ENCODE measurements at places on chromosomes 3 and 15. TPM values are rescaled to one million over a fixed set of nuclear protein-coding genes. Genes with fewer than 3 reads are reported as not detected.

The LPCAT4 gene
- 46.8 TPM for total RNA-seq

The C3orf85 gene
- total RNA-seq = not detected

The UROC1 gene
- total RNA-seq = not detected

The MYLK gene
- 0.72 TPM for total RNA-seq

The PPP1R14D gene
- 0.55 TPM for total RNA-seq

The SERPINI2 gene
- not detected for total RNA-seq

The CCR2 gene
- total RNA-seq = not detected

The TMEM158 gene
- 7.5 TPM for total RNA-seq

The GOLGA8O gene
- 0.28 TPM for total RNA-seq

- H3K27ac ChIP-seq = no peak overlapping the region
- no peak for DNase-seq
- H3K27me3 ChIP-seq = peaks cover 16% of the 10 kb centered on the region
- H3K36me3 ChIP-seq = no peaks in the 10 kb centered on the region
- H3K4me1 ChIP-seq = no peaks in the 10 kb centered on the region
Measured at GRCh38 chr3:133838296-133838789, 32.7 kb downstream of the SRPRB start.

- H3K27ac ChIP-seq = no peak overlapping the region
- H3K4me3 ChIP-seq = no peak overlapping the region
- H3K27me3 ChIP-seq = no peaks in the 10 kb centered on the region
- H3K36me3 ChIP-seq = no peaks in the 10 kb centered on the region
Measured at GRCh38 chr3:28089527-28089897, 151.9 kb upstream of the CMC1 start.

DNA sequence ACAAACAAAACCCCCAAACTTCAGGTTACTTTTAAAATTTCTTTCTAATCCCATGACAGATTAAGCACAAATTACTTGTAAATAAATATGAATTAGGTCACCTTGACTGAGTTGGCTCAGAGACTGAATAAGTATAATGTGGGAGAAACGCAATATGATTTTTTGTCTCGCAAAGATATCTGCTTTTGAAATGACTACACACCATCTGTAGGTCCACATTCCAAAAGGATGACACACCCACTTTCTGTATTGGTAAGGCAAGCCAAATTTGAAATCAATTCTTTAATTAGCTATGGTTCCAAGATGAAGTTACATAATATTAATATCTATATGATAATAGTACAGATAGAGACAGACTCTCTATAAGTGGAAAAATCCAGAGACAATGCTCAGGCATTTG lies 66.9 kb upstream of the CSPG5 start:
- DNase-seq = peak; percentile 40
- H3K27me3 ChIP-seq = no peaks in the 10 kb centered on the region
- no peaks in the 10 kb centered on the region for H3K4me1 ChIP-seq
- H3K27ac ChIP-seq = no peak overlapping the region

DNA sequence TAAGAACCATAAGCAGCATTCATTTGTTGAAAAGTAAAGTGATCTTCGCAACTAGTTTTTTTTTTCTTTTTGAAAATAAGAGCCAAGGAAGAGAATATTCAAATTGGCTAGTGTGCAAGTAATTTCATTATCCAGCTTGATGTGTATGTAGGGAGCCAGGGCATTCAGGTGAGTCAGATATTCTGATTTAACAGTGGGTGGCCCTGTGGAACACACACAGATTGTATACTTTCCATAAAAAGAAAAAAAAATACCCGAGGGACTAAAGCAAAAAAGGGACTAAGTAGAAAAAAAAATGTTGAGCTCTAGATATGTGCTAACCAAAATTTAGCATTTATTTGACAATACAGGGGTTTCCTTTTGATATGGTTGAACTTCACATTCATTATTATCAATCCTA lies 96.9 kb upstream of the ROPN1 start:
- no peak for DNase-seq
- no peak overlapping the region for H3K4me3 ChIP-seq
- H3K27ac ChIP-seq = no peak overlapping the region
- H3K36me3 ChIP-seq = no peaks in the 10 kb centered on the region
- H3K4me1 ChIP-seq = no peaks in the 10 kb centered on the region

GRCh38 chr15:33766389-33766788 lies 201.9 kb upstream of the CHRM5 start:
- DNase-seq = no peak
- no peaks in the 10 kb centered on the region for H3K27me3 ChIP-seq
- no peak overlapping the region for H3K4me3 ChIP-seq
- H3K27ac ChIP-seq = no peak overlapping the region
- no peaks in the 10 kb centered on the region for H3K4me1 ChIP-seq
- no peaks in the 10 kb centered on the region for H3K36me3 ChIP-seq

- H3K4me3 ChIP-seq = no peak overlapping the region
- H3K27me3 ChIP-seq = no peaks in the 10 kb centered on the region
- no peak overlapping the region for H3K27ac ChIP-seq
- no peak for DNase-seq
- no peaks in the 10 kb centered on the region for H3K4me1 ChIP-seq
Measured at GRCh38 chr15:22902578-22902977, 64.1 kb downstream of the NIPA2 start.

- H3K4me1 ChIP-seq = no peaks in the 10 kb centered on the region
- no peaks in the 10 kb centered on the region for H3K27me3 ChIP-seq
- no peak for DNase-seq
- H3K4me3 ChIP-seq = no peak overlapping the region
Measured at GRCh38 chr3:66362541-66362941, 138.3 kb downstream of the LRIG1 start.

DNA sequence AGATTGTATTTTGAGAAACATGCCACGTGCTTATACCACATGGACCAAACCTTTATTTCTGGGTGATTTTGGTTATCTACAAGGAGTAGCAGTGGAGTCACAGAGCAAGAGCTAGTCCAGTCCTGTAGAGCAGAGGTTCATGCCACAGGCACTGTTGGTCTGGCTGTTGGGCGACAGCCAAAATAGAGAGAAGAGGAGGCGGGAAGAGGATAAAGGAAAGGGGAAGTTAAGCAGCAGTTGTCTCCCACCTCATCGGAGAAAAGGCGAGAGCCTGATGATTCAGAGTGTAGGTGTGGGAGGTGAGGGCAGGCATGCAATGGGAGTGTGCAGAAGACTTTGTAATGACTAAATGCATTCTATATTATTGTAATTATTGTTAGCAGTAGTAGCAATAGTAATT lies 237.5 kb upstream of the ROPN1 start:
- DNase-seq = no peak
- H3K4me1 ChIP-seq = no peaks in the 10 kb centered on the region
- no peak overlapping the region for H3K4me3 ChIP-seq
- H3K36me3 ChIP-seq = no peaks in the 10 kb centered on the region
- H3K27ac ChIP-seq = no peak overlapping the region

GRCh38 chr15:80031841-80032240 lies 27.6 kb upstream of the ZFAND6 start:
- no peaks in the 10 kb centered on the region for H3K27me3 ChIP-seq
- H3K4me1 ChIP-seq = peaks cover 31% of the 10 kb centered on the region
- H3K27ac ChIP-seq = peak overlapping the region; percentile 95
- H3K4me3 ChIP-seq = no peak overlapping the region

GRCh38 chr15:85709250-85709649 lies 85.5 kb downstream of the KLHL25 start:
- no peak overlapping the region for H3K4me3 ChIP-seq
- H3K27me3 ChIP-seq = no peaks in the 10 kb centered on the region
- DNase-seq = no peak

- DNase-seq = peak; percentile 88
- peak within 1 kb of the TSS; percentile 21 for H3K27ac ChIP-seq
- peak within 1 kb of the TSS; percentile 95 for H3K4me3 ChIP-seq
- no peaks in the 10 kb centered on the region for H3K36me3 ChIP-seq
- no peaks in the 10 kb centered on the region for H3K27me3 ChIP-seq
Measured at GRCh38 chr3:49689046-49689907, at the start of the genes MST1 and RNF123. MST1 (minus strand) TSS chr3:49689474; CDS start chr3:49688691, 783 bp downstream. RNF123 (plus strand) TSS chr3:49689557; CDS start chr3:49691166, 1,609 bp downstream.

DNA sequence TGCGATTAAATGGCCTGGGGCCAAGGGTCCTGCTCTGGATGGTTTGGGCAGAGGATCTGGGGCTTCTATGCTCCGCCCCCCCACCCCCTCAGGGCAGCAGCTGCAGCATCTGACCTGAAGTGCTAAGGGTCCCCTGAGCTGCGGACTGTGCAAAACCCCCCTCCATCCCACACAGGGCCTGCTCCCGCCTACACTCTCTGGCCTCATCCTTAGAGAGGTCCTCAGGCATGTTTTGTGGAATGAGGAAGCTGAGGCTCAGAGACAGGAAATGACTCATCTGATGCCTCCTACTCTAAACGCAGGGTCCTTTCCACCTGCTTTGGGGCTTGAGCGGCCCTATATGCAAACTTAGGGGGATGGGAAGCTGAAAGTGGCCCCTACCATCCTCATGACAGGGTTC lies 59.5 kb upstream of the CTSH start:
- peaks cover 27% of the 10 kb centered on the region for H3K4me1 ChIP-seq
- H3K27ac ChIP-seq = peak overlapping the region; percentile 74
- no peaks in the 10 kb centered on the region for H3K27me3 ChIP-seq
- H3K36me3 ChIP-seq = no peaks in the 10 kb centered on the region
- peak; percentile 64 for DNase-seq

- H3K36me3 ChIP-seq = no peaks in the 10 kb centered on the region
- H3K4me1 ChIP-seq = no peaks in the 10 kb centered on the region
- no peaks in the 10 kb centered on the region for H3K27me3 ChIP-seq
- no peak overlapping the region for H3K4me3 ChIP-seq
- no peak overlapping the region for H3K27ac ChIP-seq
Measured at GRCh38 chr3:26719134-26719533, 96.6 kb downstream of the LRRC3B start.

DNA sequence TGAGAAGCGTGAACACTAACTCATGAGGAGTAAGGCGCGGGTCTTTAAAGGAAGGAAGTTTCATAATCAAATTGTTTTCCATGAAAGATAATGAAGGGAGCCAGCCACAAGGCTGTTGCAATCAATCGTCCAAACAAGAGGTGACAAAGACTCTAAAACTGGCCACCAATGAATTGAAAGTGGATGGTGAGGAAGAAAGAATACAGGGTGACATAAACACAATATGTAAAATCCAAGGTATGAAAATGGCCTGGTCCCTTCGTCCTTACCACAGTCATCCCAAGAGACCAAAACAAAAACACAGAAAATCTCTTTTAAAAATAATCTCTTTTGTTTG lies 12.0 kb downstream of the CD86 start:
- no peaks in the 10 kb centered on the region for H3K27me3 ChIP-seq
- H3K27ac ChIP-seq = no peak overlapping the region
- H3K4me3 ChIP-seq = no peak overlapping the region
- no peaks in the 10 kb centered on the region for H3K4me1 ChIP-seq
- no peak for DNase-seq

DNA sequence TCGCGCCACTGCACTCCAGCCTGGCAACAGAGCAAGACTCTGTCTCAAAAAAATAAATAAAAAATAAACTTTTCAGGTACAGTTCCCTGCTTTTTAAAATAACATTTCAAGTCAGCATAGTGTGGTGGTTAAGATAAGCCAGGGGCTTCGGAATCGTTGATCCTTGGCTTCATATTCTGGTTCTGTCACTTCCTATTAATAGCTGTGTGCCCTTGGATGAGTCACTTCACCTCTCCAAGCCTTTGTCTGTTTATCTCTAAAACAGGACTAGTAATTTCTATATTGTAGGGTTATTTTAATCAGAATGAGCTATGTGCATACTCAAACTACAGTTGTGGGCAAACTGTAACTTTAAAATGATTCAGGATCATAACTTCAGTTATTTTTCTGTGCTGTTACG lies 53.8 kb upstream of the SENP5 start:
- no peaks in the 10 kb centered on the region for H3K27me3 ChIP-seq
- no peak overlapping the region for H3K27ac ChIP-seq
- H3K4me1 ChIP-seq = 0 out of 2 replicates have a peak, but pooled peaks cover 6% of the 10 kb centered on the region
- no peak for DNase-seq
- peaks cover 16% of the 10 kb centered on the region for H3K36me3 ChIP-seq

- H3K4me3 ChIP-seq = no peak overlapping the region
- peaks cover 65% of the 10 kb centered on the region for H3K27me3 ChIP-seq
- DNase-seq = no peak
- H3K27ac ChIP-seq = no peak overlapping the region
Measured at GRCh38 chr3:130504701-130505100, 12.3 kb upstream of the COL6A6 start.

- DNase-seq = no peak
Measured at GRCh38 chr3:176609361-176609760, 587.9 kb downstream of the TBL1XR1 start.

GRCh38 chr15:27702581-27702980 lies 396.5 kb downstream of the OCA2 start:
- H3K27me3 ChIP-seq = no peaks in the 10 kb centered on the region
- DNase-seq = no peak
- H3K4me1 ChIP-seq = no peaks in the 10 kb centered on the region
- H3K27ac ChIP-seq = no peak overlapping the region

- H3K27ac ChIP-seq = no peak overlapping the region
- no peaks in the 10 kb centered on the region for H3K36me3 ChIP-seq
- no peak for DNase-seq
- H3K4me3 ChIP-seq = no peak overlapping the region
Measured at GRCh38 chr3:39748002-39748401, 61.4 kb upstream of the MYRIP start.

DNA sequence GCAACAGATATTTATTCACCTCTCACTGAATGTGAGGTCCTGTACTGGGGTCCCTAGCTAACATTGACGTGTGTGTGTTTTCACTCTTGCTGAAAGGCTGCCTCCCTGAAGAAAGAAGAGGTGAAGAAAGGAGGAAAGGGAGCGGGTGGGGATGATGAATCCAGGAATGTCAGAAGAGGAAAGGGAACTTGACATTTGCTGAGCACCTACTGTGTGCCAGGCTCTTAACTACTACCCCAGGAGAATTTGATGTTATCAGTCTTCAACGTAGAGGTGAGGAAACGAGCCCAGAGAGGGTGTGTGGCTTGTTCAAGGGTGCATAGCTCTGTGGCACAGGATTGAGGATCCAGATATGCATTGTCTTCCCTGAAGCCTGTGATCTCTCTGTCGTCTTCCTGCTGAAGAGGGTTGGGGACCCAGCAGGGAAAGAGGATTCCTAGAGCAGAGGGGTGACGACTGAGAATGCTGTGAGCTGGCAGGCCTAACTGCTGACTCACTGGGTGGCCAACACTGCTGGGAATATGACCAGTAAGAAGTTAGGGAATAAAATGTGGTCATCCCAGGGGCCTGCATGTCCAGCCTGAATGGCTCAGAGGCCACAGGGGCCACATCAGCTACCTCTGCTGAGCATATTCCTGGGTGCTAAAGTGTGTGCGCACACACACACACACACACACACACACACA lies 6.6 kb upstream of the ATP2B2 start:
- H3K36me3 ChIP-seq = no peaks in the 10 kb centered on the region
- no peak overlapping the region for H3K27ac ChIP-seq
- H3K4me3 ChIP-seq = no peak overlapping the region
- H3K27me3 ChIP-seq = peaks cover 89% of the 10 kb centered on the region
- no peak for DNase-seq
- H3K4me1 ChIP-seq = no peaks in the 10 kb centered on the region

All from PC-9 (cell line).